ENCODE measurements at places on chromosomes 3 and 15.

DNA sequence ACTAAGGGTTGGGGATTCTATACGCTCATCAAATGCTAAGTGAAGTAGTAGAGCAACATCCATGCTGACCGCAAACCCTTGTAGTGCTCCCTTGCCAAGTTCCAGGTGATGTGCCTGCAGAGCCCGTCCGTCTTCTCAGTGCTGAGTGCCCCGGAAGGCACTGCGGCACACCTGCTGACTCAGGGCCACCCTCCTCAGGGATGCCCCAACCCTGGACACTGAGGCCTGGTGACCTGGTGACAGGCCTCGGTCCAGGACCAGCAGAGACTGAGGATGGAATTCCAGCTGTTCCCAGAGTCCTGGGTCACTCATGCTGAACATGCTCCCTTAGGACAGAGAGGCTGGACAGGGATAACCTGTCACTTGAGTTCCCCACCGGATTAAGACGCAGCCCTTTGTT, 422.5 kb downstream of the OCA2 start:
- no peak for DNase-seq

- DNase-seq: no peak
Observed at GRCh38 chr3:152379415-152380042, 110.8 kb downstream of the MBNL1 start.

DNA sequence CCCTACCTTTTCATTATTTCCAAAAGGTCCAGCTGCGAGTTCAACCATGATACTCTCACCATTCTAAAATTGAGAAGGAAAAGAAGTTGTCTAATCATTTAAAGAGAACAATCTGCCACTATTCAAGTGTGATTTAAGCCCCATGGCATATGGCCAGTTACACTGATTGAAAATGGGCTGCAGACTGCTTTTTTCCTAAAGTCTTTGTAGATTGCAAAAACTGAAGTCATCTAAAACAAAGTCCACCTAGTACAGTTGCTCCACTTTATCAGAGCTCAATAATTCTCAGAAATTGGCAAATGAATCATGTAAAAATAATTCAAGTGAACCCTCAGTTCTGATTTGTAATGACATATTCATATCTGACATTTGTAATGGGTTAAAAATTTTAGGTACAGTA, 39.2 kb downstream of the SPPL2A start:
- no peak for DNase-seq

DNA sequence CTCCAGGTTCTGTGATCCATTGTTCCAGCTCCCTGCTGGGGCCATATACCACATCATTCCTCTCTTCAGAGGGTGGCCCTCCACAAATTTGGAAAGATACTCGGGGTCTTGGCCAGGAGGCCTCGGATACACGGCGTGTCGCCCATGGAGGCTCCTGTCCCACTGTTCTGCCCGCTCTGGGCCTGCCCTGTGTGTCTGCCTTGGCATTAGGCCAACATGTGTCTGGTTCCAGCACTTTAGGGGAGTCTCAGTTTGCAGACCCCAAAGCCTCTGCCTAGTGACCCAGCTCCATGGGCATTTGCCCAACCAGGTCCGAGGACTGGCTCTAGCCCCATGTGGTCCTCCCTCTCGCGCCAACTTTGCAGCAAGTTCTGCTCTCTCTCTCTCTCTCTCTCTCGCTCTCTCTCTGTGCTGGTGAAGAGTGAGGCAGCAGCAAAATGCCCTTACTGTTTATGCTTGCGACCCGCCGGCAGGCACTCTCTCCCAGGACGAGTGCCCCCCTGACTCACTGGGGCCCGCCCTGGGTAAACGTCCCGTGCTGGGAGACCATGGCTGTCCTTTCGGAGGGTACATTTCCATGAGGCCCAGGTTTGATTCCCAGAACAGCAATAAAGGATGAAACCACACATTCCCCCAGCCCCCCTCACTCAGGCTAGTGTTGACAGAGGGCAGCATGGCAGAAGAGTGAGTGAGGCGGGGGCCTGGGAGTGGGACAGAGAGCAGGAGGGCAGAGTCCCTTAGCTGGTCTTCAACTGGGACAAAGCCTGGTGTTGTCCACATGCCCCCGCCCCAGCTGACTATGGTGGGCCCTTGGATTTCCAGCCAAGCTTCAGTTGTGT, 77.9 kb downstream of the ISG20 start:
- DNase-seq: no peak

GRCh38 chr3:21734746-21735145, 16.3 kb downstream of the ZNF385D start:
- no peak for DNase-seq

- no peak for DNase-seq
Observed at GRCh38 chr3:165233501-165234195, 37.5 kb upstream of the SLITRK3 start.

DNA sequence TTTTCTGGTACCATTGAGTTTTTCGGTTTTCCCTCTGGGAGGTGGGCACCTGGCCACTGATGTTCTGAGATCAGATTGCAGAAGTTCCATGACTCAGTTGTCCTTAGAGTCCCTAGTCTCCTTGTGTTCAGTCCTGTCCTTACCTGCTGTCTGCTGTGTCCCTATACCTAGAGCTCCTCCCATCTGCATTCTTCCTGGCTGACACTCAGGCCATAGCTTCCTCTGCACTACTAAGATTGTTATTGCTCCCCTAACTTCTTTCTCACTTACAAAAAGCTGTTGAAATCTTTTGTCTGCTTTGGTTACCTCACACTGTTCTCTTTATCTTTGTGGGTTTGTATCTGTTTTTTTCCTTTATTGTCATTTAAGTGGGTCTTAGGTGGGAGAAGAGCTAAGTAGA, 13.2 kb downstream of the USP3 start:
- no peak for DNase-seq

DNA sequence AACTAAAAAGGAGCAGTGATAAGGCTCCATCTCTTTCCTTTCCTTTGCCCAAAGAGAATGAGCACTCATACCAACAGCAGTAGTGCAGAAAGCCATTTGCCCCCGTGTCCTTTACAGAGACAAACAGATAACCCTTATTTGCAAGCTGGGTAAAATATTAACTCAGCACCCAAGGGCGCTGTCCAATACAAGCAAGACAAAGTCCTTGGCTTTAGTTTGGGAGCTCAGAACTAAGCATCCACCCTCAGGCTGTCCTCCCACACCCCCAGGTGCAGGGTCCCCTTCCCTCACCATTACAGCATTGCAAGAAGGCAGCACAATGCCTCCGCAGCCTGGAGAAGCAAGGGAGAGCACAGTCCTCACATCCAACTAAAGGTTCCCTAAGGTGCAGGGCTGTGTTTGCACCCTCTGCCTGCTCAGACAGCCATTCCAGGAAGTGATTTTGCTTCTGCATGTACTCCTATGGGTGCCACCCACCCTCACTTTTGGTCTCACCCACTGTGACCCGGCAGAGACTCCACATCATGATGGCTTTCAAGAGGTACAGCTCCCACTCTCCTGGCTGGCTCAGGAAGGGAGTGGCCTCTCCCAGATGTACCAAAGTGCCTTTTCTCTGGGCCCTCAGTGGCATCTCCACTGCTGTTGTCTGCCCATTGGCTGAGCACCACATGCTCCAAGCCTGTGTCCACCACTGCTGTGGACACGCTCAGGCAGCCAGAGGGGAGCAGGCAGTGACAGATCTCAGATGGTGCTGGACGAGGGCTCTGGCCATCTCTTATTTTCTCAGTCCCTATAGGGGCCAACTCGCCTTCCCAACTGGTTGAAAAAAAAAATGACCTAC, 34.1 kb upstream of the HES1 start:
- no peak for DNase-seq

GRCh38 chr3:126667631-126668449, 12.9 kb upstream of the TXNRD3 start:
- DNase-seq: no peak
